ENCODE measurements at places on chromosomes 1 and 21.

GRCh38 chr1:16073490-16074119, at the start of gene FAM131C:
FAM131C (minus strand) TSS chr1:16073651; CDS start chr1:16073442, 209 bp downstream.
- no peak for DNase-seq

- DNase-seq, result peak; percentile 62
These were observed 15.5 kb upstream of the CD247 start for GRCh38 chr1:167533851-167534300.

GRCh38 chr21:41210426-41211059, 42.6 kb downstream of the BACE2 start:
- DNase-seq, result peak; percentile 28

- peak; percentile 59 for DNase-seq
These were observed 46.0 kb upstream of the JUN start for GRCh38 chr1:58829866-58830265.

DNA sequence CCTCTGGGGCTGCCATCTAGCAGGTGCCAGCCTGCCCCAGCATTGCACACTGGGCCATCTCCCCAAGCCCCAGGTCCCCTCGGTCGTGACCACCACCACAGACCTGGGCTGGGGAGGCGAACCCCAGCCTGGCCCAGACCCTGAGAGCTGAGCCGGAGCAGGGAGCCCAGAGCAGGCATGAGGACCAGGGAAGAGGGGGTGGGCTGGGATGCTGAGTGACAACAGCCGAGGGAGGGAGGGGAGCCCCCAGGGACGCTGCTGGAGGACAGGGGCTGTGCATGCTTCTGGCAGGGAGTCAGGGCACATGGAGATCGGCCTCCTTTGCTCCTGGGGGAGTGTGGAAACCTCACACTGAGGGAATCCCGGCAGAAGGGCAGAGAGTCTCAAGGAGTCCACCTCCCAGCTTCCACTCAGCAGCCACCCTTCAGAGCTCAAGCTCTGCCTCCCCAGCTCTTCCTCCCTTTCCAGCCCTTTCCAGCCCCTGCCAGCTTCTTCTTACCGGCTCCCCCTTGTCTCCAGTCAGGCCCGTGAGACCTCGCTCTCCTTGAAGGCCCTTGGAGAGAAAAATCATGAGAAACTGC, 23.7 kb upstream of the PEF1 start:
- no peak for DNase-seq

DNA sequence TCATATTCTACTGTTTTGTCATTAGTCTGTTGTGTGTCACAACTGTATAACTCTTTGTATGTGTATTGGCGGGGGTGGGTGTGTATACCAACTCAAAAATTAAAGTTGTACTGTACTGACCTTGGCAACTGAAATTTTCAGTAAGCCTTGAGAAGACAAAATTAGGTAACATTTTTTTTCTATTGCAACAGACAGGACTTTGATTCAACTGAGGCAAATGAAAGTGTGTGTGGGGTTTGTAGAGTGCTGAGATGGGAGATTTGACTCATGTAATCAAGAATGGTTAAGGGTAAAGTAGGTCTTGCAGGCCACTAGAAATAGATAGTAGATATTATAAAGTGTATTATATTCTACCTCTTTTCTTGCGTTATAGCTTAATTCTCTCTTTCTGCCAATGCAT, 14.6 kb upstream of the B3GALT2 start:
- no peak for DNase-seq

DNA sequence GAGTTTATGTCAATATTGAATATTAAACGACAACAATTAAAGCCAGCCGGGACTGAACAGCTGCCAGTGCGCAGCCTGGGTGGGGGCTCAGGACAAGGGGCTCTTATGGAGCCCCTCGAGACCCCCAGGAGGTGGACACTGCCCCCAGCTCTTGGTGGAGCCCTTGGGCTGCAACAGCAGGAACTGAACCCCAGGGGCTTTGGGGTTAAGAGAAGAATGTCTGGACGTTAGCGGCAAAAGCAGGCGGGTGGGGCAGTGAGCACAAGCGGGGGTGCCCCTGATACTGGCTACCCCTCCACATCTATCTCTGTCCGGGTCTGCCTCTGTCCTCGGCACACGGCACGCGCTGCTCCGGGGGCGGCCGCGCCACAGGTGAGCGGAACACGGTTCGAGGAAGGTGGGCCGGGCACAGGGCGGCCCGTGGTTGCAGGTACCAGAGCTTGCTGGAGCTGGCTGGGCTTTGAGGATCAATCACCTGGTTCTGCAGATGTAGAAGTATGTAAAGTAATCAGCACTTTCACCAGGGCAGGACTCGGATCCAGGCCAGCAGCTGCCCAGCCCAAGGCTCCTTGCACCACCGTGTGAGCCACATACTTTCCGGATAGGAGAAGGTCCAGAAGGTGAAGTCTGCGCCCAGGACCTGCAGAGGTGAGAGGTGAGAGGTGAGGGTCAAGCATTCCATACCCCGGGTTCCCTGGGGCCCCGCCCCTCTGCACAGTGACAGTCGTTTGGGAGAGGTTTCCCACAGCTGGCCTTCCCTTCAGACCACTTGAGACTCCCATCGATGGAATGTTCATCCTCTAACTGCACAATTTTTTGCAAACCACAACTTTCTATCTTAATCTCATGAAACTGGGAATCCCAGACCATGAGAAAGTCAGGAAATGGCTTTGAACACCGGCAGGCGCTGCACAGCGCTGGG, 12.4 kb upstream of the POFUT2 start:
- DNase-seq, result no peak
